Activated naive CD8-positive, alpha-beta T cell treated with anti-CD3 and anti-CD28 coated beads for 36 hours (primary cell): ENCODE measurements at places on chromosomes 12 and 14.

DNA sequence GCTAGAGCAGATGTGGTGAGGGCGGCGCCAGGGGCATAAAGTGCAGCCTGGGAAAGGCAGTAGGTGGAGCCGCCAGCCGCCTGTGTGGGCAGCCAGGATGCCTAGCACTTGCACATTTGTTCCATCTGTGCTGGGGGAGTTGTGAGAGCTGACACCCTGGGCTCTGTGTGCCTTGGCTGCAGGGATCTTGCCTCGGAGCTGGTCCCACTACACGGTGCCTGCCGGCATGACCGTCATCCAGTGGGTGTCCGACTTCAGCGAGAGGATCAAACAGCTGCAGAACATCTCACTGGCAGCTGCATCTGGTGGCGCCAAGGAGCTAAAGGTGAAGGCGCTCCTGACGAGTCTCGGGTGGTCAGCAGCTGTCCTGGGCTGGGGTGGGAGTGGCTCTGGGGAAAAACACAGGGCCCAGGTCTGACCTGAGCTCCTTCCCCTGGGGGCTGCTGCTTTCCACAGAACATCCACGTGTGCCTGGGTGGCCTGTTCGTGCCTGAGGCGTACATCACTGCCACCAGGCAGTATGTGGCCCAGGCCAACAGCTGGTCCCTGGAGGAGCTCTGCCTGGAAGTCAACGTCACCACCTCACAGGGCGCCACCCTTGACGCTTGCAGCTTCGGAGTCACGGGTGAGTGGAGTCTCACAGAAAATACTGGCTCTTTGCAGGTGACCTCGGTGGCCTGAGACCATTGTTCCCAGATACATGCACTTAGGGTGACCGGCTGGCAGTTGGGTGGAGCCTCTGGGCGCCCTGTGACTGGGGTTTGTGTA is 37.4 kb downstream of the HSP90AA1 start:
- no peak for DNase-seq

GRCh38 chr12:66944365-66944764 is 265.5 kb upstream of the GRIP1 start:
- no peak for DNase-seq

GRCh38 chr14:25463480-25463879 is 413.5 kb upstream of the STXBP6 start:
- DNase-seq = no peak

DNA sequence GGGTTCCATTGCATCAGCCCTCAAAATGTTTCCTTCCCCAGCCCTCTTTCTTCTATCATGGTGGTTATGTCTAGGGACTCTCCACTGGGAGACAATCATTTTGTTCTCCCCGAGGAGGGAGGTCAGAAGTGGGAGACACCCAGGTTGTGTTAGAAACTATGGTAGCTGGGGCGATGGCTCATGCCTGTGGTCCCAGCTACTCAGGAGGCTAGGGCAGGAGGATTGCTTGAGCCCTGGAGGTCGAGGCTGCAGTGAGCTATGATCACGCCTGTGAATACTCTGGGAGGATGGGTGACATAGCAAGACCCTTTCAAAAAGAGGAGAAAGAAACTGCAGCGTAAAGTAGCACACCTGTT is 13.0 kb upstream of the LRRC23 start:
- no peak for DNase-seq

- DNase-seq = no peak
These were observed 84.4 kb upstream of the NEDD1 start for GRCh38 chr12:96822641-96823040.

- DNase-seq = no peak
These were observed 147.2 kb downstream of the SCARB1 start for GRCh38 chr12:124716208-124717130.

DNA sequence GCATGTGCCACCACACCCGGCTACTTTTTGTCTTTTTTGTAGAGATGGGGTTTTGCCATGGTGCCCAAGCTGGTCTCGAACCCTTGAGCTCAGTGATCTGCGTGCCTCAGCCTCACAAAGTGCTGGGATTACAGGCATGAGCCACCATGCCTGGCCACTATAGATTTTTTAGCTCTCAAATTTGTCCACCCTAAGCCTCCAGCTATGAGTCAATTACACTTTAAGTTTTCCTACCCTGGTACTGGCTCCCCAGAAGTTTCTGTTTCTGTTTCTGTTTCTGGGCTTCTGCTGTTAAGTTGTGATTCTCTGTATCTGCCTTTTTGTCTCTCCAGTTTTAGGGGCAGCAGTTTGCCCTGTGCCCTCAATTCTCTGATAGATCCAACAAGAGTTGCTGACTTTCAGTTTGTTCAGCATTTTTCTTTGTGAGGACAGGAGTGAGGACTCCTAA is 4.4 kb upstream of the TINF2 start:
- DNase-seq = peak; percentile 21

GRCh38 chr14:58864751-58865513 is 227.2 kb downstream of the DACT1 start:
- DNase-seq = no peak

DNA sequence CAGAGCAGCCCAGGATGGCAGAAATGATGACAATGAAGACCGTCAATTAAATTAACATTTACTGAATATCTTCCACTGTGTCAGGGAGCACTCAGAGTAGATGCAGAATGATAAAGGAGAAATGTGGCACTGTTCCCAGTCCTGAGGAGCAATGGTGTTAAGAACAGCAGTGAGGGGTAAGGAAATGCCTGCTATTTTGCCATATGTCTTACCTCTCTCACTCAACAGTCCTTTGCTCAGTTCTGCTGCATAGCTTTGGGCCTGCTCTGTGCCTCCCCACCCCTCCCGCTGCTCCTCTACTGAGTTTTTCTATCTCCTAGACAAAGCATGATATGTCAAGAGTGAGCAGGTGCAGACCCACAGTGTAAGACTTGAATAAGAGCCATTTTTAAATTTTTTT is 318.8 kb downstream of the NAV3 start:
- DNase-seq = no peak
